ENCODE measurements at places on chromosomes 4 and X.
A peak's percentile ranks its signal among the peaks of the same experiment; 100 is the strongest.

DNA sequence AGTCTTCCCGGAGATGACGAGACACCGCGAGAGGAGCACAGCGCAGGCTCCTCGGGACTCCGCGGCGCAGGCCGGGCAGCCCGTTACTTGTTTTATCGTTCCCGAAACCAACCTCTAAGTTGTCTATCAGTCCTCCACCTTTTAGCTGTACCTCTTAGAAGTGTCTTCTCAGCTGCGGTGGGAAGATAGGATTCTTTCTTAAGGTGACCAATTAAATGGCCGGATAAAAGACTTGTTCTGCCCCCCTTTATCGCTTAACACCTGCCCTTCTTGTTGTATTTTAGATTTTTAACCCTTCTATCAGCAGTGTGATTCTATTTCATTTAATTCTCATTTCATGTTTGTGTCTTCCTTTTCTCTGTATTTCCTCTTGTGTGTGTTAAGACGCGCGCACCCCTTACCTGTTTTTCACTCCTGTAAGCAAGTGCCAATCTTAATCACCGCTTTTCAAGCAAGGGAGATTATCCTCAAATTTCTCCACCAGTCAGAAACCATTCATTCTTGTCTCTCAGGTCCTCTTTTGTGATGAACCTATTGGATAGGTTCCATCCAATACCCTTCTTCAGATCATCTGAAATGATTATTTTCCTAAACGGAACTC lies at the start of gene SLC9B2:
Gene SLC9B2, minus strand, starts transcription at position 15 of the 601 bp plus-strand sequence. CDS start 9,211 bp downstream, outside the sequence.
- DNase-seq = peak; percentile 51

- no peak for DNase-seq
Measured at GRCh38 chrX:12241026-12241425, 102.8 kb downstream of the FRMPD4 start.

DNA sequence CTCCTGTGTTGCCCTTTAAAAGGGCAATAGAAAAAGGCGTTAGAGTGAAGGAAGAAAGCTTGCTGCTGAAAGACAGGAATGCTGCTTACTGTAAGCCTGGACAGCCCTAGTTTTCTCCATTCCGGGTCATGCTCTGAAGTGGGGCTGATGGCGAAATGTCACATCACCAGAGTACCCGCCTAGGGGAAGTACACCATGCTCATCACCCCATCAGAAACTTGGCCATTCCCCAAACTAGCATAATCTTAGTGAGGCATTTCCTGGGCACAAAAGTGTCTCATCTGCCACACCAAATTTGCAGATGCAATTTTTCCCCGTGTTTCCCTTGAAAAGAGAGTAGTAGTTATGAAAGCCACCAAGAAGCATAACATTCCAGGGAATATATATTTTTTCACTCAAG lies 47.8 kb upstream of the CAMK2D start:
- DNase-seq = no peak

GRCh38 chr4:146763560-146763959 lies 124.9 kb downstream of the POU4F2 start:
- DNase-seq = no peak

DNA sequence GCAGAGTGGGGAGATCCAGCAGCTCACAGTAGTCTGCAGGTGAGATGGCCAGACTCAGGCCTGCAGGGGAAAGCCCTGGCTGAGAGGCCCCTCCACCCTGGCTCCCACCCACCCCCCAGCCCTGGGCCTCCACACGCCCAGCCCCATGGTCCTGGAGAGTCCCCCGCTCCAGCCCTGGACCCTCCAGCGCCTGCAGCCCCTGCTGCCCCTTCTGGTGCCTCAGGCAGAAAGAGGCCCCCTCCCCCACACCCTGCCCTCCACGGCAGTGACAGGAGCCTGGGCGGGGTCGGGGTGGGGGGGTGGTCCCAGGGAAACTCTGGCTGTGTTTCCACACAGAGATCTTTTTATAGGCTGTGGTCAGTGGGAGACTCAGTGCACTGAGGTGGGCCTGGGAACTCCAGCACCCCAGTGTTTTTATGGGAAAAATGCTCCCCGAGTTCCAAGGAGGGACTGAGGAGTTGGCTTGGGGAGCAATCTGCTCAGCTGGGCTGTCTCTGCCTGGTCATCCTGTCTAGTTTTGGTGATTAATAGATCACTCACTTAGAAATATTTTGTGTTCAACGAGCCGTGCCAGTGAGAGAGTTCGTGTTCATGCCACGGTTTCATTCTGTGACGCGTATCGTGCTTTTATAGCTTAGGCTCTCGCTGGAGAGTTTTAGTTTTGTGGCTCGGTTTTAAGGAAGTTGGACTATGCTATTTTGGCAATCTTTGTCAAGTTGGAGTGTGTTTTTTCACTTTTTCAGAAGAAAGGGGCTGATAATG lies 53.1 kb upstream of the HGFAC start:
- DNase-seq = no peak

DNA sequence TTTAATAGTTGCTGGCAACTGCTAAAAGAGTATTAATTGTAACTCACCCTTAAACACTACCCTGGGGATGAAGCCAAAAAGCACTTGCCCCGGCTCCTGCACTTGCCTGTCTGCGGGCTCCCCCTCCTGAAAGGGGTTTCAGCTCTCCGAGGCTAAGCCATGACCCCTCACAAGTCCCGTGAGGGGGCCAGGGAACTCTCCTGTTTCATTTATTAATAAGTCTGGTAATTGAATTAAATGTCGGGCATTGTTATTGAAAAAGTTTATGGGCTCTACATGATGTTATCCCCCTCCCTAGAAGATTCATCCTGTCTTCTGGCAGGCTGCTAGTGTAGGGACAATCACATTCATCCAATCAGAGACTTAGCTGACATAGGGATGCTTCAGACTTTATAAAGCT lies 23.3 kb downstream of the GSPT2 start:
- no peak for DNase-seq

DNA sequence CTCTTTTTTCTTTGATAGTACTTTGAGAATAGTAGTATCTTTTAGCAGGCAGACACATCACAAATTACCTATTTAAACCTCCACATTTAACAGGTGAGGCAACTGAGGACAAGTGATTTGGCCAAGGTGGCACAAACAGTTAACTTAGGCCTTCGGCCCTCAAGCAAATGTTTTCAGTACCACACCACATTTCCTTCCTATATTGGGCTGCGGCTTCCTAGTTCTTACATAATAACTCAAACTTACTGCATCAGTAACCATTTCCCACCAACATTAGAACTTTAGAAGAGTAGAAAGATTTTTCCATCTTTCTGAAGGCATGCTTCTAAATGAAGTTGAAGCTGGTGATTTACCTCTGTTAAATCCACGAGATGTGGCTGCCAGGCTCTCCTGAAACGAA lies 63.2 kb upstream of the SLC4A4 start:
- DNase-seq = no peak

DNA sequence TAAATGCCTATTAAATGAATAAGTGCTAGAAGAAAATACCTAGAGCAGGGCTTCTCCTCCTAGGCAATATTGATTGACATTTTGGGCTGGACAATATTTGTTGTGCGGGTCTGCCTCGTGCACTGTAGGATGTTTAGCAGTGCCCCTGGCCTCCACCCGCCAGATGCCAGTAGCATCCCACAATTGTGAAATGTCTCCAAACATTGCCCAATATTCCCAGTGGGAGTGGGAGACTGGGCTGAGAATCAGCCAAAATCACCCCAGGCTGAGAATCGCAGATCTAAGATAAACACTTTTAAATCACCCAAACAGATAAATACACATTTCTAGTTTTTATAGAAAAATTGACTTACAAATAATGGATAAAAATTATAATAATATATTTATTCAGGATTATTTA lies 916.2 kb upstream of the LCORL start:
- DNase-seq = no peak

DNA sequence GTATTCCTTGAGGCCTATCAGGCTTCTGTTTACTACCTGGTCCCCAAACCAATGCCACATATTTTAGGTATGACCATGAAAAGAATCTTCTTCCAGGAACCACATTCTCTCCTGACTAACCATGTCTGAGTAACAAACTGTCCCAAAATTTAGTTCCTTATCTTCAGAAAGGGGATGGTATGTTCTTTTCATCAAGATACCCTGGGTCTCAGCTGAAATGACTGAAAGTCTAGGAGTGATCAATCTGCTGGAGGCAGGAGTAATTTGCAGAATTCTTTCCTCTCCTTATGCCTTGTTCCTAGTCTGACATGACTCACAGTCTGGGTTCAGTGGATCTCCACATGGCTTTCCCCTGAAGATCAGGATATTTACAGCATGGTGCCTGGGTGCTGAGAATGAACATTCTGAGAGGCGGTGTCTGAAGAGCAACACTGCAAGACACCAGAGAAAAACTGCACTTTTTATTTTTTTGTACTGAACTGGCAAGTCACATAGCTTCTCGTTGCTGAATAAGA lies 665.5 kb downstream of the TLL1 start:
- DNase-seq = no peak

GRCh38 chr4:85928775-85929591 lies 430.9 kb downstream of the MAPK10 start:
- DNase-seq = no peak

GRCh38 chr4:99817309-99817890 lies 773 bp downstream of the DAPP1 start:
- DNase-seq = peak; percentile 19
